EL (cell line): ENCODE measurements at places on chromosomes 16 and 17.

DNA sequence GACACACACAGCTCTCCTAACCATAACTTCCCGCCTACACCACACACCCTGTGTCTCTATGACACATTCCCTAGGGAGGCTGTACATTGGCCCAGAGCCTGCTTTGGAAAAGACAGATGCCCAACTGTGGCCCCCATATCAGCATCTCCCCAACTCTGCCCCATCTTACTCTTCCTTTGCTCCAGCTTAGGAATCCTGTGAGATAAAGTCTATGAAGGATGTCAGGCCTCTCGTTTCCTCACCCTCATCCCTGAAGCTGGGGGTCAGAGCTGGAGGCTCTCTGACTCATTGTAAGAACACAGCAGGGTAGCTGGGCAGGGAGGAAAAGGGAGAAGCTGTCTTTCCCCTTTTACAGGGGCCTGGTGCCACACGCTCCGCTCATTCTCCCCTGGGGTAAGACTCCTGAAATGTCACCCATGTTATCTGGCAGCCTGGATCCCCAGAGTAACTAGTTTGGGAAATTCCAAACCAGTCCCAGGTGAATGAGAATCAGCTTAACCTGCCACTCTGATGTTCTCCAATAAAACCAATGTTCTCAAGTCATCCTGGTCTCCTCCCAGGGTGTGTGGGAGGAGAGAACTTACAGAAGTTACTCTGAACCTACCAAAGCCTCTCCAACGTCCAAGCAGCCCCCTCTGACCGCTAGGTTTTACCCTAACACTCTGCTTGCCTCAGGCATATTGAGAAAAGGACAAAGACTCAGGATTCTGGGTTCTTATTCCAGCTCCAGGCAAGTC lies 2.8 kb downstream of the RAPGEFL1 start:
- peak; percentile 82 for DNase-seq

GRCh38 chr17:530851-531250 lies 178.2 kb upstream of the RPH3AL start:
- no peak for DNase-seq

DNA sequence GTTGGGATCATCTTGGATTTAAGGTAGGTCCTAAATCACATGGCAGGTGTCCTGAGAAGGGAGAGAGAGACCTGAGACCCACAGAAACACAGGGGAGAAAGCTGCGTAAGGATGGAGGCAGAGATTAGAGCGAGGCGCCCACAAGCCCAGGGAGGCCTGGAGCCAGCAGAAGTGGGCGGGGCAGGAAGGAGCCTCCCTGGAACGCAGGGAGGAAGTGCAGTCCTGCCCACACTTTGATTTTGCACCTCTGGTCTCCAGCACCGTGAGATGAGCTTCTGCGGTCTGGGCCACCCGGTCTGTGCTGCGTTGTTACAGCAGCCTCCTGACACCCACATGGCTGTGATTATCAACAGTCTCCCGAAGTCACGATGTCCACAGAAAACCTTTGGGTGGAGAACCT lies 6.4 kb downstream of the DNASE1L2 start:
- no peak for DNase-seq

- no peak for DNase-seq
These were observed 32.2 kb downstream of the SDK2 start for GRCh38 chr17:73612031-73612472.

DNA sequence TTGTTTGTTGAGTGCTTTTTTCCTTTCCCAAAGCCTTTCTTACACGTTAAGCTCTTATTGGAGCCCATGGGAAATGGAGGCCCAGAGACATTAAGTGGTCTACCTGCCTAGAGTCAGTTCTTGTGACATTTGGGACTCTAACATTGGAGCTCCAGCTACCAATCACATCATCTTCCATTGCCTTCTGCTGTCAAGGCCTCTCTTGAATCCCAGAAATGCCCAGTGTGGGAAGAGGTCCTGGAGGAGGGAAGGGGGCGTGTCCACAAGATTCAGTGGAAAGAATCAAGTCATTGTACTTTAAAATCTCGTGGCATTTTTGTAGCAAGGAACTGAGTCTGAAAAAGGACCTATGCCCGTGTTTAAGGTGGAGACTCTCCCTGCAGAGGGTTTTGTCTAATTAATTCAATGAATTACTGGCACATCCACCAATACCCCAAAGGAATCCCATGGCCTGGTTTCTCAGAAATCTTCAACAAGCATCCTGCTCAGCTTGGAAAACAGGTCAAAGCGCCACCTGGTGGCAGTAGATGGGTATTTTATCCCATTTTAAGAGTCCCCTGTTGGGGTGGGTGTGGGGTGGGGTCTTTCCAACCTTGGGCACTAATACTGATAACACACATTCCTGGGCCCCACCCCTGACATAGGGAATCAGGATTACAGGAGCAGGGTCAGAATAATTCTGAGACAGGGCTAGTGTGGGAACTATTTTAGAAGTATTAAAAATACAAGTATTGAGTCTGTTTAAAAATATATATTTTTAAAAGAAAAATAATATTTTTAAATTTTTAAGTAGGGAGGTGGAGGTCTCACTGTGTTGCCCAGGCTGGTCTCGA lies 24.6 kb downstream of the GPT2 start:
- peak; percentile 60 for DNase-seq

GRCh38 chr17:22411185-22411784 lies 719.0 kb downstream of the KCNJ18 start:
- DNase-seq = no peak

GRCh38 chr16:84507011-84507982 lies 2.8 kb upstream of the MEAK7 start:
- DNase-seq = no peak

DNA sequence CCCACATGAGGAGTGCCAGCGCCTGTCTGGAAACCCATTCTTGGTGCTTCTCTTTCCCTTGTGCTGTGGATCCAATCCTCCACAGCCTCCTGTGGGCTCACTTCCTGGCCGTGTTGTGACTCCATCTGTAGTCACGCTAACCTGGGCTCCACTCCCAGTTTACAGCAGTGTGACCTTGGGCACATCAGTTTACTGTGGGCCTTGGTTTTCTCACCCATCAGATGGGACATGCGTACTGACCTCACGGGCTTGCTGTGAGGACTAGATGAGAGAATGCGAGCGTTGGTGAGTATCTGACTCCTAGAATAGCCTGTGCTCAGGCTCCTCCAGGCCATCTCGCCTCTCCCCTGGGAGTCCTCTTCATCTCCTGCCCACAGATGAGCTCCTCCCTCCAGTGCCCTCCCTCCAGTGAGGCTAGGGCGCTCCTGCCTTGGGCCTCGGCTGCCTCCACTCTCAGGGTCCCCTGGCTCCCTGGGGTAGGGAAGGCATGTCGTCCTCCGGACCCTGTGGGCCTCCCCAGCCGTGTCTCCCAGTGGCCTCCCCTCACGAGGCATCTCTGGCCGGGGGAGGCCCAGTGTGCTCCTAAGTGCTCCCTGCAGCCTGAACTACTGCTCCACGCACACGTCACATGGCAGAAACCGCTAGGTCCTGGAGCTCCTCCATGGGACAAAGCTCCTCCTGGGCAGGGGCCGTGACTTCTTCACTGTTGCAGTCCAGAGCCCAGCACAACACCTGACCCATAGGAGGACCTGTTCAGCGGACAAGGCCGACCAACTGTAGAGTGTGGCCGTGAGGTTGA lies 5.2 kb upstream of the FOXJ1 start:
- DNase-seq = no peak

GRCh38 chr17:26774291-26775218 lies 519.4 kb upstream of the WSB1 start:
- DNase-seq = no peak

- no peak for DNase-seq
These were observed 3.7 kb downstream of the RPH3AL start for GRCh38 chr17:348692-349425.

DNA sequence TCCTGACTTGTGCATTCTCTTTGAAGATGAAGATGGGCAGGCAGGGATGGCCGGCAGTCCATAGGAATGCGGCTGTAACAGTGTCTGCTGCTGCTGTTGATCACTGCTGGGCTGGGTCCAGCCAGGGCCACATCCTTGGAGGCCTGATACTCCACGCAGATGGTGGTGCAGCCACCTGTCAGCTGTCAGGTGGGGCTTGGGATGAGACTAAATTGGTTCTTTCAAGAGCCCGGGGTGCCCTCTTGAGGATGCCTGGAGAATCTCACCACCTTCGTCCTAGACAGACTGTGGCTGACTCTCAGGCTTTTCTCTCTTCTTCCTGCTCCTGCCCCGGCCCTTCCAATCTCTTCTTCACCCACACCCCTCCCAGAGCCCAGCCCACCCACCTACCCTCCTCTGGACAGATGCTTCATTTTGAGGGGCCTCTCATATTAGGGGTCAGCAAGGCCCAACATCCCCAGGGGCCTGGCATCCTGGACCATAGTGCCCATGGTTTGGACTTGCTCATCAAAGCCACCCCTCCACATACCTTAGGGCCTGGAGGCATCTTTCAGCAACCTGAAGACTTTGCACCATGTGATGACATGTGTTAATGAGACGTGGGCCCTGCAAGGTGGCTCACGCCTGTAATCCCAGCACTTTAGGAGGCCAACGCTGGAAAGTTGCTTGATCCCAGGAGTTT lies 19.1 kb downstream of the OSBPL7 start:
- peak; percentile 42 for DNase-seq

- no peak for DNase-seq
These were observed 17.3 kb downstream of the CARD14 start for GRCh38 chr17:80187090-80187489.

DNA sequence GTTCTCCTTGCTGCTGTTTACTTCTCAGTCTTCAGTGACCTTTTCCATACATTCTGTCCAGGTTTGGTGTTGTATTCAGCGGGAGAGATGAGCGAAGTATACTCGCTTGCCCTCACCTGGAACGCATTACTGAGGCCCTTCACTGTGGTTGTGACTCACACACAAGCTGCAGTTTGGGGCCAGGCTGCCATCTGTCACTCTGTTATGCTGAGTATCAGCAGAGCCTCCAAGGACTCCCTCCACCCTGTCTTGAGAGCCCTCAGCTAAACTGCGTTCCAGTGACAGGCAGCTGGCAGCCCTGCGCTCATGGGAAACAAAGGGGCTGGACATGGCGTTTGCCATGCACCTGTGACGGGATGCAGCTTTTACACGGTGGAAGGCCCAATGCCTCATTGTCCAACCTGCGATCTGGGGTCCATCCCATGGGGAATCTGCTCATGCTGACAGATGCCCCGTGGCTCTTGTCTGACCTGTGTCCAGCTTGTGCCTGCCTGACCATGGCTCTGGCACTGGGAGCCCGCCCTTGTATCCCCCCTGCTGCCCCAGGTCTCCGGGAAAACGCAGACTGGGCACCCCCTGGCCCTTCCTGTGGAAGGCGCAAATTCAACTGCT lies 6.5 kb upstream of the ZNF778 start:
- DNase-seq = peak; percentile 19

GRCh38 chr16:3948378-3948995 lies 68.0 kb upstream of the CREBBP start:
- no peak for DNase-seq

DNA sequence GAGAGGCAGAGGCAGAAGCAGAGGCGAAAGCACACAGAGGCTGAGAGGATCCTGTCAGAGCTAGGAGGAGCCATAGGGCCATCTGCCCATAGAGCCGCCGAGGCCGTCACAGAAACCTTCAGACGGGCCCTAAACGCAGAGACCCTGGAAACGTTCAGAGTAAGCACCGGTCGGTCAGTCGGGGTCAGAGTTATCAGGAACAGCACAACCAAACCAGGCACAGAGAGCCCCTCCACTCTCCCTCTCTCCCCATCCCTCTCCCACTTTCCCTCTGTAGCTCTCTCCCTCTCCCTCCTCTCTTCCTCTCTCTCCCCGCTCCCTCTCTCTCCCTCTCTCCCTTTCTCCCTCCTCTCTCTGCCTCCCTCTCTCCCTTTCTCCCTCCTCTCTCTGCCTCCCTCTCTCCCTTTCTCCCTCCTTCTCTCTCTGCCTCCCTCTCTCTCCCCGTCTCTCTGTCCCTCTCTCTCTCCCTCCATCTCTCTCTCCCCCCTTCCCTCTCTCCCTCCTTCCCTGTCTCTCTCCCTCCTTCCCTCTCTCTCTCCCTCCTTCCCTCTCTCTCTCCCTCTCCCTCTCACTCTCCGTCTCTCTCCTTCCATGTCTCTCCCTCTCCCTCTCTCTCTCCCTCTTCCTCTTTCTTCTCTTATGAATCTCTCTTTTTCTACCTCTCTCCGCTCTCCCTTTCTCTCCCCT lies 138.9 kb downstream of the C16orf95 start:
- no peak for DNase-seq

DNA sequence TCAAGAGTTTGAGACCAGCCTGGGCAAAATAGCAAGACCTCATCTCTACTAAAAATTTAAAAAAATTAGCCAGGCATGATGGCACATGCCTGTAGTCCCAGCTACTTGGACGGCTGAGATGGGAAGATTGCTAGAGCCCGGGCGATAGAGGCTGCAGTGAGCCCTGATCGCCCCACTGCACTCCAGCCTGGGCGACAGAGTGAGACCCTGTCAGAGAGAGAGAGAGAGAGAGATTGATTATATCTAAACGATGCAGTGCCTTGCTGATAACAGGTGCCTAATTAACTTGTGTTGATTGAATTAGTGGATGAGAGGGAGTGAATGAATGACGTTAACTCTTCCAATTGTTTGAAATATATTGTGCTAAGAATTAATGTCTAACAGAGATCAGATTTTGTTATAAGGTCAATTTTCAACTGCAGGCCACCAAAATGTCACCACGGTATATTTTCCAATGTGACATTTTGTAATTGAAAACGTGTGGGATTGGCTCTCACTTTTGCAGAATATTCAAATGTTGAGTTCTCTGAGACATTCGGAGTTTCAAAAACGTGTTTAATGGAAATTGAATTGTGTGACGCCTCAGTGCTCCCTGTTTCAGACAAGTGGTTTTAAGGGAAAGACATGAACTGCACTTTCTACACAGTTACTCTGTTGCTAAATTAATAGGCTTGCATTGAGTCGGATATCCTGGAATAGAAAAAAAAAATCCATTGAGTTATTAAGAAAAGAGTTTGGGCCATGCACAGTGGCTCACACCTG lies 53.6 kb downstream of the ABAT start:
- DNase-seq = no peak

- no peak for DNase-seq
These were observed 219.4 kb downstream of the MAF start for GRCh38 chr16:79380995-79381602.

DNA sequence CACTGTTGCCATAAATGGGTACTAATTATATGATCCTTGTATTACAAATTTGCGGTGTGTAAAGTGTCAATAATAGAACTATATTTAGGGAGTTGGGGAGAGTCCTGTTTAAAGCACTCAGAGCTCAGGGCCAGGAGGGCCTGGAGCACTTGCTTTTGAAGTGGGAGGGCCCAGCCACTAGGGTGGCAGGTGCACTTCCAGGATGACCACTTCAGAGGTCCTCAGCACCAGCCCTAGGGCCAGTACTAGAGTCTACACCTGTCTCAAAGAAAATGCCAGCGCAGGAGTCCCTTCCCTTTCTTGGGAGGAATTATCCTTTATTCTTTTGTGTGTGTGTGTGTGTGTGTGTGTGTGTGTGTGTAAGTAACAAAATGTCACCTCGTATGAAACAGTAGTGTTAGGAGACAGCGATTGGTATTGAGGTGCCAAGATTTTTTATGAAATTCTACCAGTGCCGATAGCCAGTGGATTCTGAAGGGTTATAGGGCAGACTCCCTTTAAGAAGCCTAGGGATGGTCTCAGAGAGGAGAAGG lies 31.9 kb downstream of the MYO18A start:
- no peak for DNase-seq

DNA sequence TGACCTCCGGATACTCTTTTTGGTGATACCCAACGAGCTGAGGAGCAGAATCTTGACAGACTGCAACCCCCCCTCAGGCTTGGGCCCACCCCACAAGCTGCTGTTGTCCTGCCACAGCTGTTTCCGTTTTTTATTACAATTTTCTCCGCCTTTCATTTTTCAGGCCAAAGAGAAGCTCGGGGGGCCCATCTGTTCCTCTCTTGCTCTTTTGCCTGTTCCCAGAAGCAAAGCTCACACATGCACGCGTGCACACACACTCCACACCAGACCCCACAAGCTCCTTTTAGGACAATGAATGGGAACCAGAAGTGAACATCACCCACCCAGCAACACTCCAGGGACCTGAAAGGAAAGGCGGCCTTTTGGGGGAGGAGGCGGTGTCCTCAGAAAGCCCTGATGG lies 16.3 kb downstream of the SOX9 start:
- DNase-seq = no peak
